ENCODE measurements at places on chromosomes 2 and 18.

GRCh38 chr2:235535423-235536130 lies 41.7 kb downstream of the AGAP1 start:
- no peak for DNase-seq

- DNase-seq = peak; percentile 80
Measured at GRCh38 chr18:3281456-3282400, 19.8 kb downstream of the MYL12B start.

DNA sequence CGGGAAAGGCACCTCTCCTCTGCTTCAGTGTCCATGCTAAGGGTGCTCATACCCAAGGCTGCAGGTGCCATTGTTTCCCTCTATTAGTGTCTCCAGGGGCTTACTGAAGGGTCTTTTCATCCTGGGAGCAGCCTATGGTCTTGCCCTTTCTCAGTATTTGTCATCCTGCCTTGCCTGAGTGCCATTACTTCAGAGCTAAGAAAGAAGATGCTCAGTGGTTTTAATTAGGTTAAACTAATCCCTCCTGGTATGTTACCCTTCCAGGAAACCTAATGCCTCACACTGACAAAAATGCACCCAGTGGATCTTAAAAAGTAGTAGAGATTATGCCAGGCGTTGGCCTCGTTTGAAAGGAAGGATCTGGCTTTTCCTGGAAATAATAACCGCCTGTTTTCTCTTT lies 151.4 kb downstream of the LRRTM1 start:
- no peak for DNase-seq

GRCh38 chr2:162126527-162126926 lies 25.5 kb downstream of the GCG start:
- no peak for DNase-seq

- DNase-seq = no peak
Measured at GRCh38 chr18:6374935-6375529, 39.7 kb downstream of the L3MBTL4 start.

- peak; percentile 53 for DNase-seq
Measured at GRCh38 chr2:12931186-12931844, 214.6 kb downstream of the TRIB2 start.

GRCh38 chr18:73479477-73479876 lies 611.7 kb upstream of the NETO1 start:
- DNase-seq = peak; percentile 6

- peak; percentile 59 for DNase-seq
Measured at GRCh38 chr2:160736148-160737028, 242.8 kb upstream of the RBMS1 start.

GRCh38 chr2:238157506-238158017 lies 1.2 kb upstream of the ERFE start:
- no peak for DNase-seq

GRCh38 chr2:59706729-59707128 lies 846.7 kb downstream of the BCL11A start:
- no peak for DNase-seq

GRCh38 chr2:72147303-72147971 lies at the start of gene CYP26B1:
CYP26B1 (minus strand) TSS chr2:72147862; CDS start chr2:72147834, 28 bp downstream.
- DNase-seq = no peak

- DNase-seq = no peak
Measured at GRCh38 chr2:131077966-131078365, 15.3 kb downstream of the FAM168B start.

- DNase-seq = no peak
Measured at GRCh38 chr2:181106229-181106628, 125.8 kb downstream of the UBE2E3 start.

DNA sequence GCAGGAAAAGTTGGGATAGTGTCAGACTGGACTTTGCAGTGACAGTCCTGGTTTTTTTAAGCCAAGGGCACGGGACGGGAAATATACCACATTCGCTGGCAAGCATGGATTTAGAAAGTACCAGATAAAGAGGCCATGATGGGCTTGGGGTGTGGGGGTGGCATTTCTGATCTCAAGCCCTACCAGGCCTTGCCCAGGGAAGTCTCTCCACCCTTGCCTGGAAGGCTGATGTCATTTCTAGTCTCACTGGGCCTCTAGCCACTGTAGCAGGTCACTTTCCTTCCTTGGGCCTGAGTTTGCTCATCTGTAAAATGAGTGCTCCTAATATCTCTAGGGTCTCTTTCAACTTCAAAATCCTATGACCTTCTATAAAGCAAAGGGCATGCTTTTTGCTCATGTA lies 1.8 kb downstream of the ZBTB7C start:
- no peak for DNase-seq

DNA sequence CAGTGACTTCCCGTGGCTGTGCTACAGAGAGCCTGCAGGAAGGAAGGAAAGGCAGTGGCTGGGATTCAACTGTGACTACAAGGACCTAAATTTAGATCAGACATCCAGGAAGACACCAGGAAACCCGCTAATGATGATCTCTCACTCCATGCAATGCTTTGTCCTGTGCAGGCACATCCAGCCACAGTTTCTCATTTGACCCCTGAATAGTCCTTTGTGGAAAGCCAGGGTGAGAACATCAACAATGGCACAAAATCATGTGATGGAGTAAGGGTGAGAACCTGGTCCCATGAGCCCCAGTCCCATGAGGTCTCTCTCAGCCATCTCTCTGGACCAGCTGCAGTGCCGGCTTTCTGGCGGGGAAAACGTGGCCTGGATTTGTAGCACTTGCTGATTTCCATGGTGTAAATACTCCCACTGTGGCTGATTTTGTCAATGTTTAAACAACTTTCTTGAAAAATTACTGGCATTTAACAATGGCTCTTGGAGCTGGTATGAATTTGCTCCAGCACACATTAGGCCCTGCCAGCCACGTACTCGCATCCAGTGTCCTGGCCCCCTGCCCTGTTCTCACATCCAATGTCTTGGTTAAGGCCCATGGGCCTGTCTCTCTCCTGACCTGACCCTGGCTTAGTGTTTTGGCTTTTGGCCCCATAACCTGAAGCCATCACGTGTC lies 159.0 kb upstream of the HAAO start:
- peak; percentile 46 for DNase-seq

GRCh38 chr2:30095402-30095801 lies 51.4 kb upstream of the YPEL5 start:
- no peak for DNase-seq

- peak; percentile 69 for DNase-seq
Measured at GRCh38 chr2:240320204-240320993, 115.1 kb upstream of the GPC1 start.

GRCh38 chr2:236010920-236011685 lies 157.1 kb downstream of the GBX2 start:
- DNase-seq = no peak

GRCh38 chr2:202196727-202197126 lies 41.7 kb downstream of the SUMO1 start:
- no peak for DNase-seq

- no peak for DNase-seq
Measured at GRCh38 chr2:151106805-151107506, 154.7 kb downstream of the RBM43 start.

DNA sequence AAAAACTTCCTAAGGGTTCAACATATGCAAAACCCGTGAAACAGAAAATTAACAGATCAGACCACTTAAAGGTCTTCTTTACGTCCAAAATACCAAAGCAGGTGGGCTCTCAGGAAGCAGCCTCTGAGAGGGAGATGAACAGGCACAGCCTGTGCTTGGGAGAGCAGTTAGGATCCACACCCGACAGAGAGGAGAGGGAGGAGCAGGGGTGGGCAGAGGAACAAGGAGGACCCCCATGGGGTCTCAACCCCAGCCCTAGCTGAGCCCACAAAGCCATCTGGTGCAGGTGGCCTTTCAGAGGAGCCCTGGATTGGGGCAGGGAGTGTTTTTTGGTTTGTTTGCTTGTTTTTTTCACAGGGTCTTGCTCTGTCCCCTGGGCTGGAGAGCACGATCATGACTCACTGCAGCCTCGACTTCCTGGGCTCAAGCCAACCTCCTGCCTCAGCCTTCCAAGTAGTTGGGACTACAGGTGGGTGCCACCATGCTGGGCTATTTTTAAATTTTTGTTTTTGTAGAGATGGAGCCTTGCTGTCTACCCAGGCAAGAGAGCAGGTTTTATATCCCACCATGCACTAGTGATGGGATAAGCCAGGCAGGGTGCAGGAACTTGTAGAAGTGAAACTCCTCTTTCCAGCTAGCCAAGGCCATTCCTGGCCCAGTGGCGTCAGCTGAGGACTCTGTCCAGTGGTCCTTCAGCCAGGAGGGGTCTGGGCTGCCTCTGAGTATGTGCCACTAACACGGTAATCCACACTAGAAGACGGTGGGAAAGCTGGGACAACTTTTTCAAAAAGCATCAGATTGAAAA lies 154.1 kb upstream of the HDAC4 start:
- no peak for DNase-seq

DNA sequence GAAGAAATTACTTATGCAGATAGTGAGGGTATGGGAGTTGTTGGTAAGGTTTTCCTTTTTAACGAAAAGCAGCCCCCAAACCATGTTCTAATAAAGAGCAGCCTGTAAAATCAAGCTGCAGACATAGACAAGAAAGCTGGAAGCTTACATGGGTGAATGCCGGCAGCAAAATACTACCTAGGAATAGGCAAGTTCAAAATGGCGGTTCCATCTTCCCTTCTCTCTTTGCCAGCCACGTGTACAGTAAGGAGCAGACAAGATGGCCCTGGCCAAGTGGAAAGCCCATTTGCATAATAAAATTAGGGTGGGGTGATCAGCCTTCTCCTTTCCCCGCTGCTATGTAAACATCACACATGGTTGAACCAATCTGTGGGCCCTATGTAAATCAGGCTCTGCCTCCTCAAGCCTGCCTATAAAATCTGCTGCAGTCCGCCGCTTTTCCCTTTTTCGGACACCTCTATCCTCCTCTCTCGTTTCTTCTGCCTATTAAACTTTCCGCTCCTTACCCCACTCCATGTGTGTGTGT lies 155.0 kb downstream of the ZBTB7C start:
- no peak for DNase-seq

DNA sequence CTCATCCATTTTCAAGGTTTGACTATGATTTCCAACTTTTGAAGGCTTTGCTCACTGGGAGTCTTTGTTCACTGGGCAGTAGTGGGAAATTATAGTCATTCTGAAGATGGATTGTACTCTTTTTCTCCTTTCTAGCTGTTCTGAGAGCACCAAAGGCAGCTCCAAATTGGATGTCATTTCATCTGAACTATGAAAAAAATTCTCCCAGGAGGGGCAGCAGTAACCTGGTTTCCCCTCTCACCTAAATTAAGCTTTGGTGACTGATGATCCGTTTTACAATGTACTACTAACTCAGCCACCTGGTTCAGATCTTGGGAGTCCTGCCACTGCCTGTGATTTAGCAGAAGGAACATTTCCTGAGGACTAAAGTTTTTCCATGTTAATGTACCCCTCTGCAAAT lies 17.6 kb downstream of the ARHGEF33 start:
- no peak for DNase-seq

DNA sequence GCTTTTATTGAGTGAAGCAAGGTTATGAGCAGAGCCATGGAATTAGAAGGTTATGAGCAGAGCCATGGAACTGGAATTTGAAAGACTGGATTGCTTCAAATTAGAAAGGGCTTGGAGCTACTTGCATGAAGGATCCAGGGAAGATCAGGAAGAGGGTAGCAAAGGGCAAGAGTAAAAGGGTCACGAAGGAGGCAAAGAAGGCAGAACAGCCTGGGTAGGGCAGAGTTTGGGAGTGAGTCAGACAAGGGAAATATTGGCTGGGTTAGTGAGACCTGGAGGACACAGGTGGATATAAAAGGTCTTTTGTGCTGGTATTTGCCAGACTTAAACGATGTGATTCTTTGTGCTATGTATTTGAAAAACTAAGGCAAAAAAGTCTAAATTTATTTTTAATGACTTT lies 65.0 kb downstream of the SEMA4F start:
- no peak for DNase-seq

- DNase-seq = no peak
Measured at GRCh38 chr2:238434846-238435751, 8.4 kb downstream of the ASB1 start.

DNA sequence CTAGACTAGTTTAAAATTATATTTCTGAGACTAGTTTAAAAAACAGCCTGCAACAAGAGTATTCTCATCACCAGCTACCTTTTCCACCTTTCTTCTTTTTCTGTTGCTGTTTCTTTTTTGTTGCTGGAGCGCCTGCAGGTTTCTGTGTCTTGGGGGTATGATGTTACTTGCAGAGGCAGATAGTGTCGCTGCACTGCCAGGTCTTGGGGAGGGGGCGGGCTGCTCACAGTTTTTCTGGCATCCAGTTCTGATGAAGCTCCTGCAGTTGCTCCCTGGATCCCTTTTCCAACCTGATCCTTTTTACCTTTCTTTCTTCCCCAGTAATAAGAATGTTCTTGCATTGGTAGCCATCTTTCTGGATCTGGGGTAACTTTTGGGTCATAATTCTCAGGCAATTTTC lies 8.0 kb upstream of the C18orf32 start:
- DNase-seq = no peak

DNA sequence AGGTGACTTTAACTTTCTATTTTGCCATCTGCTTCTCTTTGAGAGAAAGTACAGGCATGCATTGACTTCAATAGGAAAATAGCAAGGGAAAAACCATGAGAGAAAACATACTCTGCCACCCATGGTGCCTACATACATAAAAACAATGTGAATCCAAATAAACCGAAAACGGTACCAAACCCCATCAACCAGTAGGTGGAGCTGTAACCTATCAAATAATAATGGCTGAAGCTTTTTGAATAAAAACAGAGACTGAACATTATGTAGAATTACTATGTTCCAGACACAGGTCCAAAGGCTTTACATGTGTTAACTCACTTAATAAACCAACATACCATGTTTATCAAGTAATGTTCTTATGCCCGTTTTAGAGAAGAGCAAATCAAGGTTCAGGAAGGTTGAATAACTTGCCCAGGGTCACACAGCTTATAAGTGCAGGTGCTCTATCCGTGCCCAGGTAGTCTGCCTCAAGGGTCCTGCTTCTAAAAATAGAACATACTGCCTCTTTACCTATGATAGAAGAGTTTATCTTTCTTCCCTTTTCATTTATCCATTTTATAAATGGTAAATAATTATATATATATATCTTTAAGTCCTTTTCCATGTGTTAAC lies 293.9 kb upstream of the SYT4 start:
- peak; percentile 57 for DNase-seq

DNA sequence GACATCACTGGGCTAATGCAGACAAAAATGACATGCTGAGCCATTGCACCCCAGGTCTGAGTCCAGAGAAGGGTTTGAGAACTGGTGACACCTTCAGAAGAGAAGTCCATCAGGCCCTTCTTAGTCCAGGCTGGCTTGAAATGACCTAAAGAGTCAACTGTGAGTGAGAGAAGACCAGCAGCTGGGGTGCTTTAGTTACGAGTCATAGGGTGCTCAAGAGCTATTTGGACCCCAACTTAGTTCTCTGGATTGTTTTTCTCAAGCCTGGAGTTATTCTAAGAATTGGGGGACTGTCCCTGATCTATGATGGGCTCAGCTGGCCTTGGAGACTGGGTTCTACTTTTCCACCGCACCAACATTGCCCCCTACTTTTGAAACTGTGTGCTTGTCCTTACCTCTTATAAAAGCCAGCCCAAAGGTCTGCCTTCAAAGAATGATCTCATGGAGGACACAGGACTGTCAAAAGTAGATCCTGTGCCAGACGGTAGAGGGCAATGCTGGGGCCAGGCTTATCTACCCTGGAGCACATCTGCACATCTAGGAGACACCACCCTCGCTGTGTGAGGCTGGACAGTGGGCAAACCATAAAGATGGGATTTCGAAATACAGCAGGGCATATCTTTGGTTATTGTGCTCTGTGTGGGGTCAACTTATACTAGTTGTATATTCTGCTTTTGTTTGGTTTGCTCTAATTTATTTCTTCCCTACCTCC lies 333.0 kb upstream of the SLC14A2 start:
- no peak for DNase-seq
